ENCODE measurements at places on chromosomes 2 and 18.

DNA sequence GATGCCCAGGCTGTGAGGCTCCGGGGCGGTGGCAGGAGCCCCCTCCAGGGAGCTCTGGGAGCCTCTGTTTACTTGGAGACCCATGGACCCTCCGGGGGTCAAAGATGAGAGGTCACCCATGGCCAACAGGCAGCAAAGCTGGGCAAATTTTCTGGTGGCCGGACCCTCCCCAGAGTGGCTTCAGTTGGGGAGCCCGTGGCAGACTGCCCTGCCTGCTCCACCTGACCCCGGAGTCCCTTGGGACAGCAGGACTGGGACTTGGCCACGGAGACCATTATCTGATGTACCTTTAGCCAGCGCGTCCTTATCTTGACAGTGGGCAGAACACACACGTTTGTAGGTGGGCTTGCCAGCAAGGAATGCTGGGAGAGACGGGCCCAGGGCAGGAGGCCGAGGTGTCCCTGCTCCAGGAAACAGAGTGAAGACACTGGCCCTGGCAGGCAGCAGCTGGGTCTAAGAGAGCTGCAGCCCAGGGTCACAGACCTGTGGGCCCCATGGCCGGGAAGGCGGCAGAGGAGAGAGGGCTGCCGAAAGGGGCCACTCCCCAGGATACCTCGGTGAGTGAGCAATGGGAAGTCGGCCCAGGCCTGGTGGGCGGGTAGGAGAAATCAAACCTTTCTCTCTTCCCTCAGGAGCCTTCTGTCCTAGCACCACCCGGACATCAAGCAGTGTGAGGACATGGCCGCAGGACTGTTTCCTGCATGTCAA, at the start of the genes ABCG5 and ABCG8:
ABCG5 (minus strand) TSS at position 280 of the 708 bp plus-strand sequence; CDS start at position 120, 160 bp downstream.
ABCG8 (plus strand) TSS at position 412 of the 708 bp plus-strand sequence; CDS start at position 495, 83 bp downstream.
- no peak for DNase-seq

DNA sequence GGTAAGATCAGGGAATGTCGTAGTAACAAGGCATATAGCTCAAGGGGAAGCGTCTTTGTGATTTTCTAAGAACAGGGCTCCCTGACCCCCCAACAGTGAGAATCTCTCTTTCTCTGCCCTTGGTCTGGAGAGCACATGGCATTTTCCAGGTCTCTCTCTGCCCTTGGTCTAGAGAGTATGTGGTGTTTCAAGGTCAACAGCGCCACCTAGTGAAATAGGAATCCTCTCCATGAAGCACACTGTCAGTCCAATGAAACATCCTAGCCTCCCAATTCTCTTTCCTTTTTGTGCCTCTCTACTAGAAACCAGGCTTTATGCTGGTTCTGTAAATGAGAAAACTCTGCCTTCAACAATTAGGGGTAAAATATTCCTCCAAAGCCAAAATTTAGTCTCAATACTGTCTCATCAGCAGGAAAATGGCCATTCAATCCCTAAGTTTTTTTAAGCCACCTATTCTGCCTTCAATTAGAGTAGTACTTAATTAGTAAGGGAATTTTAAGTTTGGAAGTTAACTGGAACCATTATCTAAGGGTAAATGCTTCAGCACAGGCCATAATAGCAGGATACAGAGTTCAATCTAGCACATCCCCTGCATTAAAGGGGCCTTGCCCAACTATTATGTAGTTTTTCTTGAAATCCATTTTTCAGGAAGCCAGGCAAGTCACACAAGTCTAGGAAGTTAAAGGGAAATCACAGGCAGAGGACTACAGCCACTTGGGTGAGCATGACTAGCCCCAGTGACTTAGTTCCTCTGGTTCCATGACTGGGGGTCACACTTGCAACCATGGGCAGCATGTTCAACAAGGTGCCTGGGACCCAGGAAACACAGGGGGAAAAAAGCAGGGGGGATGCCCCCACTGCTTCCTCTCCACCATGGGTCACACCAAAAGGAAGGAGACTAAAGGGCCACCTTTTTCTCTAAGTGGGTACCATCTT, 12.4 kb downstream of the DYM start:
- DNase-seq, result no peak

DNA sequence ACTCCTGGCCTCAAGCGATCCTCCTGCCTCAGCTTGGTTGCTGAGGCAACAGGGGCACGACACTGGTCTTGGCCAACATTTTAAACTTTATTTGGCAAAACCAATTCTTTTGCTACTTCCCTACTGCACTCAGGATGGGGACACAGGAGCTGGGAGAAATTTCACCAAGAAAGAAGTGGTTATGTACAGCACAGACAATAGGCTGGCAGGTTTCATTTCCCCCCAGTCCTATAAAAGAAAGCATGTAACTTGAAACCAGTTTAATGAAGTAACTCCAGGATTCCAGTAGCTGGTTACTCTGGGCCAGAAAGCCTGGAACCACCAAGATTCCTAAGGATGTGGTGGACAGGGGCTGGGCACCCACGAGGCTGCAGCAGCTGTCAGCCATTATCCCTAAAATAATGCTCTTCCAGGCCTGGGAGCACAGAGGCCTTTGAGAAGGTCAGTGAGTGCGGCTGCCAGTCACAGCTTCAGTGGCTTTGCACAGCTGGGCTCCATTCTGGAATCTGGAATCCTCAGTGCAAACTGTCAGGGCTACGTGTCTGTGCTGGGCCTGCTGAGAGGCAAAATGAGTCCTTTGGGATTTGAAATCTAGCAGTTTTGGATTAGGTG, 142.3 kb upstream of the ITGA6 start:
- no peak for DNase-seq

DNA sequence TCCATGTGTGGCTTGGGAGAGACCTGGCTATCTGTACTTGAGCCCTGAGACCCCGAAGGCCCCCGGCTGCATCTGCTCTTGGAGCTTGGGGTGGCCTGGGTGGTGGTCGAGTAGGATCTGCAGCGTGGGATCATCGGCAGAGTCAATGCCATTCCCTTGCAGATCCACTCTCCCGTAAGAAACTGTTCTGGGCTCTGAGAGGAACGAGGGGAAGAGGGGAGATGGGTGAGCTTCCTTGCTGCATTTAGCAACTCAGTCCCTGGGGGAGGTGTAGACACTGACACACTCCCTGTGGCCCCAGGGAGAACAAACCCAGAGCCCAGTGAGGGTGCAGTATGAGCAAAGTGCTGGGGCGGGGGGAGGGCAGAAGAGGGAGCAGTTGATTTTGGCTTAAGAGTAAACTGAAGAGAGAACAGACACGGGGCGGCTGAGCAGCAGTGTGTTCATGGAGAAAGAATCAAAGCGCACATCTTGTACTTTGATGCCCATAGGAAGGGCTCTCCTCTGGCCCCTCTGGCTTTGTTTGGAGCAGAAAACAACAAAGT, 8.5 kb downstream of the GREB1 start:
- DNase-seq, result no peak

GRCh38 chr2:75517547-75518230, 43.0 kb downstream of the EVA1A start:
- DNase-seq, result no peak

DNA sequence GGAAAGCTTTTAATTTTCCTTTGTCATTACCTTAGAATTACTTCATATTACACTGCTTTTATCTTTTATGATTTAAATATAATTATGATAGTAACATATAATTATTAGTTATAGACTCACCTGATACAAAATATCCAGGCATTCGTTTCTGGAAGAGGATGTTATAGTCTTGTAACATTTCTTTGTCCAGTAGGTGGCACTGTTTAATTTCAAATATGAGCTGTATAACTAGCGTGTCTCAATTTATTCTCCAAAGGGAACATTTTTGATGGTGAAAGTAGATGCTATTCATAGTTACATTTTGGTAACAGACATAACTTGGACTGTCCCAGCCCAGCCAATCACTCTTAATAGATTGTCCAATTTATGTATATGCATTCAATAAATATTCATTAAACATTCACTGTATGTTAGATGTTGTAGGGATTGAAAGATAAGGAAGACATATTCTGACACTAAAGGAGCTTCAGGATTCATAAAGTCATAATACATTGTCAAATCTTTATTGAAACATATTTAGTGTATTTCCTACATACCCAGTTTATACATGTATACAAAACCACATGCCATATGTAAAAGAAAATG, 19.2 kb downstream of the DAW1 start:
- peak; percentile 12 for DNase-seq

DNA sequence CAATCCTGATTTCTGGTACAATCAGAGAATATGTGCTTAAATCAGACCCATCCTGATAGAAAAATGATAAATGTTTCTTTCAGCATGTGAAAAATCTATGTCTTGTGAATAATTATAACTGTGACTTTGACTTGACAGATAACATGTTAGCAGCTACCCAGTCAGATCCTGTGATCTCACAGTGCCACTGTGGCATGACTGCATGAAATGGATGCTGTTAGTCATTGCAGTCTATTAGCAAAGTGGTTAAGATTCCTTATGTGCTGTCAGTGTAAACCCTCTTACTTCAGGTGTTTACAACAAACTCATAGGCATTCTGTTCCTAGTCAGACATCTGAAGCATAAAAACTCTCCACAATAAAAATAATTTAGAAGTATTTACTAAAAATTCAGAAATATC, 244.6 kb upstream of the RND3 start:
- DNase-seq, result no peak

GRCh38 chr18:41756141-41756540, 198.9 kb upstream of the PIK3C3 start:
- DNase-seq, result no peak

GRCh38 chr2:24635181-24635580, 144.1 kb downstream of the NCOA1 start:
- DNase-seq, result no peak

DNA sequence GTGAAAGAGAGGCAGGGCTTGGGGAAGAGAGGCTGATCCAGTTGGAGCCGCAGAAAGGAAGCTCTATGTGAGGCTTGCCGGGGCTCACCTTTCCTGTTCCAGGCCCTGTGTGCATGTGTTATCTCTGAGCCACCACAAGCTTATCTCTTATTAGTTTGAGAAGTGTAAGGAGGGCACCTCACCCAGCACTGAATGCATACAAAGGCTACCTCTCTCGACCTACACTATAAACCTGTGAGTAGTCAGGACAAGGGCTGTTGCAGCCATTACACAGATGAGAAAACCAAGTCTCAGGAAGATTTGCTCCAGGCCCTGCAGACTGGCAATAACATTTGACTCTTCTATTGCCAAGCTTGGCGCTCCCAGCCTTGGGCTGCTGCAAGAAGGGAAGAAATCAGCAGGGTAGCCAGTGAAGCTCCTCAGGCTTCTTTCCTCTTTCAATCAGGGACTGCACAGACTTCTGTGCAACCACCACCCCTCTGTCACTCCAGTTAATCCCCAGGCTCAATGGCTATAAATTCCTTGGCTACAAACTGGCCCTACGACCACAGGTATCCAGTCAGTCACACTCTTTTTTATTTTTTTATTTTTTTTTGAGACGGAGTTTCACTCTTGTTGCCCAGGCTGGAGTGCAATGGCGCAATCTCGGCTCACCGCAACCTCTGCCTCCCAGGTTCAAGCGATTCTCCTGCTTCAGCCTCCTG, 73.8 kb downstream of the CLHC1 start:
- DNase-seq, result no peak

- no peak for DNase-seq
Observed at GRCh38 chr2:216770050-216770449, 74.7 kb upstream of the IGFBP5 start.

- no peak for DNase-seq
Observed at GRCh38 chr2:69517410-69517809, 80.2 kb upstream of the NFU1 start.

DNA sequence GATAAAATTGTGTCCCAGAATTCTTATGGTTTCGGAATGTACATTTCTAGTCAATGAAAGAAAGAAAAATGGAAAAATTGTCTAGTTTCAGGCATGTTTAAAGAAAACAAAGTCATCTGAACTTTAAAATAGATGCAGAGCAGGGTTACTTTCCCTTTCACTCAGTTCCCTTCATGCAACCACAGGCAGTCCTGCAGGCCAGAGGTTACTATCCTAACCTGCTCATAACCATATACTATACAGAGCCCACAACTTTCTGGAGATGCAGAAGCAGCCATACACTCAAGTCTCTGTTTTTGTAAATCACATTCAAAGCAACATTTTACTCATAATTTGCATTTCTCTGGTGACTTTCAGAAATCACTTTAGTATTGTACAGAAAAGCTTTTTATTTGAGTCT, 690.3 kb downstream of the MBD2 start:
- no peak for DNase-seq

DNA sequence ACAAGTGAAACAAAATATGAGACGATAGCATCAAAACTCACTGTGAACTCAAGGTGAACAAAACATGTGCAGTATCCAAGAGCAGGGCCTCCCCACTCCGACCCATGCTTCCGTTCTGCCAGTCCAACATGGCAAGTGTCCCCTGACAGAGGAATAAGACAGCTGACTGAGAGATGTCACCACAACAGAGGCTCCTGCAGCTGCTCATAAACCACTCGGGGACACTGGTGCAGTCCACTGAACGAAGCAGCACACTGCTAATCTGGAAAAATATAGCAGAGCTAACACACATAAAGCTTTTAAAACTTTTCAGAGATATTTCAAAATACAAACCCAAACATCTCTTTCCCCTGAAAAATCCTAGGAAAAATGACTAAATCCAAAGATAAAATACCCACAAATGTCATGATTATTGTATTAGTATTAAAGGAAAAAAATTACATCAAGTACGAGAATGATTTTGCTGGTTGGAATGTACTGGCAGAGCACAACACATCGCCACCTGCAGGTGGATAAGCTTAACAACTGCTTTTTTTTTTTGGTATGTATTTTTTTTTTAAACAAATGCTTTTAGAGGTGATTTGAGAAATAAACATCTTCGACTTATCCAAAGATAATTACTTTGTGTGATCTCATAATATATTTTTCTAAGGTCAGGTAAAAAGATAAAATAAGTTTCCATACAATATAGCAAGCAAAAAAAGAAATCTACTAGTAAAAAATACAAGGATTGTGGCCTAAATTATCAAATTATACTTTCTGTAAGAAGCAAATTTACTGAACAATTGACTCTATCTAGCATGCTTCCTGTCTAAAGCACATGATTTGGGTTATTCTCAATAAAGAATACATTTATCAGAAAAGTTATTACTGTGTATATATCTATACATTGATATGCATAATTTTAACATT, 18.6 kb downstream of the THADA start:
- peak; percentile 31 for DNase-seq

DNA sequence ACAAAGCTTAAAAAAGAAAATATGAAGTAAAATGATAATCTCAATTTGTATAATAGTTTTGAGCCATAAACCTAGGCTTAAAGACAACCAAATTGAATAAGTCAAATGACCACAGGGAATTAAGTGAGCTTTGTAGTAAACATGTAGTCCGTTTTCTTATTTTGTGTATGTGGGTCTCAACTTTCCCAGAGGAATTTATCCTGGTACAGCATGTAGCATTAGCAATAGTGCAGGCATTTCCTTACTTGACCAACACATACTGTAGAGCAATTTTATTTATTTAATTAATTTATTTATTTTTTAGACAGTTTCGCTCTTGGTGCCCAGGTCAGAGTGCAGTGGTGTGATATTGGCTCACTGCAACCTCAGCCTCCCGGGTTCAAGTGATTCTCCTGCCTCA, 37.5 kb upstream of the MTCL1 start:
- DNase-seq, result no peak

GRCh38 chr2:50402654-50402960, 629.3 kb downstream of the NRXN1 start:
- no peak for DNase-seq

DNA sequence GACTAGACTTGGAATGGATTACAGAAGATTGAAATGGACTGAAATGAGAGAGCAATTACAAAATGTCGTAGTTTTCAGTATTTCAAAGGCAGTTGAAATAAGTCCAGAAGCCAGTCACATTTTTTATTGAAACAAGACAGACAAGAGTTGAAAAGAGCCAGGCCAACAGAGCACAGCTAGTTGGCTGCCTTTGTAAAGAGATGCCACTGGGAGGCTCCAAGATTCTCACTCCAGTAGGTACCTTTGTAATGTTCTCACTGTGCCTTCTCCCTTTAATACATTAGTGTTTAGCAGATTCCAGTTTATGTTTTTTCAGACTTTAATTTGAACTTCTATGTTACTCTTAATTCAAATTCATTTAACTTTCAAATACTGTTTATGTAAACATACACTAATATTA, 234.8 kb downstream of the DSEL start:
- no peak for DNase-seq

Measured in naive B cell (primary cell).